Daoy (cell line): ENCODE measurements at places on chromosomes 12 and 14. TPM values are rescaled to one million over a fixed set of nuclear protein-coding genes. Genes with fewer than 3 reads are reported as not detected.

The OASL gene
- 29.6 and 38.7 TPM in 2 replicates for total RNA-seq

GRCh38 chr12:15544589-15544988 is 222.3 kb downstream of the PTPRO start:
- no peak for DNase-seq

The PPP1R36 gene
- total RNA-seq = 0.18 and 0.63 TPM in 2 replicates

- DNase-seq = no peak
These were observed 3.8 kb upstream of the BRF1 start for GRCh38 chr14:105304565-105304964.

- DNase-seq = no peak
These were observed 409.3 kb downstream of the PRKD1 start for GRCh38 chr14:29518335-29518734.

DNA sequence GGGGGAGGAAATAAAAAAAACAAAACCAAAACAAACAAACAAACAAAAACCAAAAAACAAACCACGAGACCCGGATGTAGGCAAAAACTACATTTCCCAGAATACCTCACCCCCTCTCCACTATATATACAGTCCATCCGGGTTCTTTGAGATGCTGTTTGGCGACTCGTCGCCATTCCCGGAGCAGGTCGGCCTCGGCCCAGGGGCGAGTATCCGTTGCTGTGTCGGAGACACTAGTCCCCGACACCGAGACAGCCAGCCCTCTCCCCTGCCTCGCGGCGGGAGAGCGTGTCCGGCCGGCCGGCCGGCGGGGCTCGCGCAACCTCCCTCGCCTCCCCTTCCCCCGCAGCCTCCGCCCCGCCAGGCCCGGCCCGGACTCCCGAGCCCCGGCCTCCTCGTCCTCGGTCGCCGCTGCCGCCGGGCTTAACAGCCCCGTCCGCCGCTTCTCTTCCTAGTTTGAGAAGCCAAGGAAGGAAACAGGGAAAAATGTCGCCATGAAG is at the start of gene RNF10:
RNF10 (plus strand) TSS at position 154 of the 500 bp plus-strand sequence. CDS start 456 bp downstream, outside the sequence.
- peak; percentile 82 for DNase-seq

DNA sequence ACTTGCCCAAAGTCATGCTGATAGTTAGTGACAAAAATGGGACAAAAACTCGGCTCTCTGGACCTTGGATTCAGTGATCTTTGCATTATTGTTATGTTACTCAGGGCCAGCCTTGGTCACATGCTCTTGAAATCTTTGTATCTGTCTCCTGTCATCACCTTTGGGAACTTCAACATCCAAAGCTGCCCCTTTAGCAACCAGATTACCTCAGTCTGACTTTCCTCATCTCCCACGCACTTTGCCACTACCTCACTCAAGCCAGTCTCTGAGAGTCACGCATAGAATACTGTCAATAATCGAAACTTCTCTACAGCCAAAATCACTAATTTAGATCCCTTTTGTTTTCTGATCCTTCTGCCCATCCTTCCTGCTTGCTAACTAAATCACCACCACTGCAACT is 90.8 kb upstream of the DAAM1 start:
- DNase-seq = no peak

The SIX6 gene
- 0.12 TPM in 1 of 2 replicates, not detected in the other for total RNA-seq

- no peak for DNase-seq
These were observed 101.1 kb upstream of the BCL2L14 start for GRCh38 chr12:11969437-11970154.

The LRP1-AS gene
- not detected in 2 replicates for total RNA-seq

The SLCO1B1 gene
- total RNA-seq = not detected in 2 replicates

DNA sequence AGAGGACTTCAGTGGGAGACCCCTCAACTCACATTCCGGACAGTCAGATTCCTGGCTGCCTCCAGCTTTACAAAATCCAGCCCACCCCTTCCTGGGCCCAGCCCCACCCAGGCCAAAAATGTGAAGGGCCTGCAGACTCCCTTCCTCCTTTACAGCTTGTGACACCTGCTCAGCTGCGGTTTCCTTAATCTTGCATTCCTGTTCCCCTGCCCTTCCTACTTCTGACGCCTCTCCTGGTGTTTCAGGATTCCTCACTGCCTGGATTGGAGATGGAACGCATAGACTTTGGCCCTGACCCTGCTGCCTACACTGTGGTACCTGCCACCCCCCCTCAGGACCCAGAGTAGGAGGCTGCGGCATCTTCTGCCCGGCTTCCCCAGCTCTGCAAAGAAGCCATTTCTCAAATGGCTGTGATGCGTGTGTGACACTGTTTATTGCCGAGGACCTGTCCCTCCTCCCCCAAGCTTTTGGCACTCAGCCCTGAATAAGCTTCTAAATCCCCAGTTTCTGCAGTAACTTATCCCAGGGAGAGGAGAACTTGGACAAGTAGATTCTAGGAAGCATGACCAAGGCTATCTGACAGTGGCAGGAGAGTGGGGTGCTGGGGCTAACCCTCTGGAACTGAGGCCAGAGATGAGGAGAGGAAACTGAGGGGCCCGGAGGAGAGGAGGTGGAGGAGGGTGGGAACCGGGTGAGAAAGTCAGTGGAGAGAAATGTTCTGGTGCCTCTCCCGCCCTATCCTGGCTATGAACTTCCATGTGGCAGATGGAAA is 24.9 kb upstream of the BCDIN3D start:
- DNase-seq = no peak

The SYCP3 gene
- total RNA-seq = not detected in 2 replicates

- DNase-seq = no peak
These were observed 14.2 kb downstream of the CABP1 start for GRCh38 chr12:120654656-120655055.

- no peak for DNase-seq
These were observed 1.1 kb upstream of the CDC42BPB start for GRCh38 chr14:103058164-103059055.

GRCh38 chr14:24876996-24877395 is 173.0 kb downstream of the STXBP6 start:
- DNase-seq = no peak

The TAC3 gene
- 0.46 TPM in 1 of 2 replicates, not detected in the other for total RNA-seq

- peak; percentile 96 for DNase-seq
These were observed 50.9 kb upstream of the CCT2 start for GRCh38 chr12:69534389-69534822.

GRCh38 chr14:92549105-92549858 is 35.7 kb downstream of the RIN3 start:
- DNase-seq = no peak
